ENCODE measurements at places on chromosomes 1 and 21.

DNA sequence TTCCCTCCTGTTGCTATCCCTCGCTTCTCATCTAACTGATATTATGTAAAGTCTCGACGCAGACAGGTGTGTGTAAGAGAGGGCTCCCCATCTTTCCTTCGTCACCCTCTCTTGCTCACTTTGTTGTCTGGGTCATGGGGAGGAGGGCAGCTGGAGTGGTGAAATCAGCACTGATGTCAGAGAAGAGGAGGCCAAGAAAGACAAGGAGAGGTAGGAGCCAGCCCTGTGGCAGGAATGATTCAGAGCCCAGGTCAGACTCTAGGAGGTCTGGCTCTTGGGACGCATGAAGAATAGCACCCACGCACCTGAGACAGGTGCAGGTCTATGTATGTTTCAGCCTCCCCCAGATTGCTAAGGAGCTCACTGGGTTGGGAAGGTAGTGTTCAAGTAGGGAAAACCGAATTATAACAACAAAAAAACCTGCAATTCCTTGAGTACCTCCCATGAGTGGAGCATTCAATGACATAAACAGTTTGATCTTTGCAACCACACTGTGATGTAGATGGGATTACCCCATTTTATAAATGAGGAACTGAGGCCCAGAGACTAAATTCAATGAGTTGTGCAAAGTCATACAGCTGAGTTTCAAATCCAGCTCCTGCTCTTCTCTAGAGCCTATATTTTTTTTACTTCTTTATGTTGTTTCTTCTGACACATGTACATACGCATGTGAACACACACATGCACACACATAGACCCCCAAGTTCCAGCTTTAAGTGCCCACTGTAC lies 10.4 kb downstream of the NUAK2 start:
- DNase-seq: no peak

DNA sequence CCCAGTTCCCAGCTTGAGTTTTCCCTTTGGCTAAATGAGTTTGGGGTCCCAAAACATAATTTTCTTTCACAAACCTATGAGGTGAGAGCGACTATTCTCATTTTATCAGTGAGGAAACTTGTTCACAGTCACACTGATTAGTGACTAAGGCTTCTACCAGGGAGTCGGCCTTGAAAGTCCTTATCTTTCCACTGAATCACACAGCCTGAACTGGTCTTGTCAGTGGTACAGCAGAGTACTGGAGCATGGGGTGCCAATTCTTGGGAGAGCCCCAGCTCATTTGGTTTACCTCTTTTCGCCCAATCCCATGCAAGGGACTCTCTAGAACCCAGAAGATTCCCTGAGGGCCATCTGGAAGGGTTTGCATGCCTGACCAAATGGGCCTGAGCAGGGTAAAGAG lies 16.9 kb downstream of the HSD3B2 start:
- DNase-seq: no peak

GRCh38 chr1:184072376-184072775 lies 20.8 kb downstream of the TSEN15 start:
- no peak for DNase-seq

GRCh38 chr1:42439940-42440339 lies 15.9 kb downstream of the ZMYND12 start:
- DNase-seq: no peak

DNA sequence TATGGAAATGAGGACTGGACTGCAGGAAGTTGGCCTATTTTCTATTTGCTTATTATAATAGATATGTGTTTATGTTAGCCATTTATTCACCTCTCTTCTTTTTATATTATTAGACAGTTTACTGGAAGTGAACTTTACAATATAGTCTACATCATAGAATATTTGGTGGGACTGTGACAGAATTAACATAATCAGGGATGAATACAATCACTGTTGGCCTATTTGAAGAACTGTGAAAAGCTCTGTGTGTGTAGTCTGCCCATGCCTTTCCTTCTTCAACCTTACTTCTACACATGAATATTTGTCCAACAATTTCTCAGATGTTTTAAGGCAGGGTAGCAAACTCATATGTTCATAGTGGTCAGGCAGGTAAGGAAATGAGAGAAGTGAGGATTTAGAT lies 12.4 kb downstream of the MPZ start:
- no peak for DNase-seq

DNA sequence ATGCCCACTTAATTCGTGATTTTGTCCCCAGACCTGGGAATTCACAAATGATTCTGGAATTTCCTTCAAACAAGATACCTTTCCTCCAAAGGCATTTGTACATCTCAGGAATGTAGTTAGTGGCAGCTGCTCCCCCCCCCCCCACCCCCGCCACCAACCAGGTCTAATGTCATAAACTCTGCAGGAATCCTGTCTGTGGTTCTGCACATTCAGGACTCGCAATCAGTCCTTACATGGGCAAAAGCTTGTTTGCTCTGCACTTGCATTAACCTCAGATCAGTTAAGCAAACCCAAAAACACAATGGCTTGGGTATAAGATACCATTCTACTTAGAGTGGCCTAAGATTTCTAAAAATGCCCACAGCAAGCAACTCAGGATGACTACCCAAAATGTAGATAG lies 143.8 kb downstream of the TGFB2 start:
- DNase-seq: no peak

GRCh38 chr1:218299416-218299815 lies 14.3 kb downstream of the RRP15 start:
- DNase-seq: no peak

- no peak for DNase-seq
Observed at GRCh38 chr1:35715568-35716002, 3.1 kb downstream of the C1orf216 start.

DNA sequence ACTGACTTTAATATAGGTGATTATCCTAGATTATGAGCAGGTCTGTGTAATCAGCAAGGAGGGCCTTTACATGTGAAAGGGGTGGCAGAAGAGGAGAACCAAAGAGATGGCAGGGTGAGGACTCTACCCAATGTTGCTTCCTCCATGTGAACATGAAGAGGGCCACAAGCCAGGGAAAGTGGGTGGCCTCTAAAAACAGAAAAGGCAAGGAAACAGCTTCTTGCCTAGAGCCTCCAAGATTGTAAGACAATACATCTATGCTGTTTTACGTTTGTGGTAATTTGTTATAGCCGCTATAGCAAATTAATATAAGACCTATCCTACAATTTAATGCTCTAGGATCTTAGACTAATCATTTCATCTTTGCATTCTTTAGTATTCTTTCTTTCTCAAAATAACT lies 85.5 kb downstream of the PLPP3 start:
- no peak for DNase-seq

DNA sequence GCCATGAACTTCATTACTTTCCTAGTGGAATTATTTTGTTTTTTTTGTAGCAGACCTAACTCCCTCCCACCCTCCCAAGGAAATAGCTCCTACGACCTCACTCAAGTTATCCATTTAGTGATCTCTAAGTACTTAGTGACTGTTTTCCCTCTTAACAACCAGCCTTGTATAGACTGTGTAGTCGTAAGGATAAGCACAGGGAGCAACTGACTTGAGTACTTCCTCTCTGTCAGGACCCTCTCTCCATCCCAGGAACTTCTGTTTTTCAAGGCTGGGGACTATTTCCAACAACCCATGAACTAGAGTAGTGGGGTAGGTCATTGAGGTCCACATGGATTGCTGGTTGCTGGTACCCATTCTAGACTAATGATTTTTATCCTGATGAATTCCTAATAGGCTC lies 1.9 kb downstream of the AGO1 start:
- DNase-seq: no peak

DNA sequence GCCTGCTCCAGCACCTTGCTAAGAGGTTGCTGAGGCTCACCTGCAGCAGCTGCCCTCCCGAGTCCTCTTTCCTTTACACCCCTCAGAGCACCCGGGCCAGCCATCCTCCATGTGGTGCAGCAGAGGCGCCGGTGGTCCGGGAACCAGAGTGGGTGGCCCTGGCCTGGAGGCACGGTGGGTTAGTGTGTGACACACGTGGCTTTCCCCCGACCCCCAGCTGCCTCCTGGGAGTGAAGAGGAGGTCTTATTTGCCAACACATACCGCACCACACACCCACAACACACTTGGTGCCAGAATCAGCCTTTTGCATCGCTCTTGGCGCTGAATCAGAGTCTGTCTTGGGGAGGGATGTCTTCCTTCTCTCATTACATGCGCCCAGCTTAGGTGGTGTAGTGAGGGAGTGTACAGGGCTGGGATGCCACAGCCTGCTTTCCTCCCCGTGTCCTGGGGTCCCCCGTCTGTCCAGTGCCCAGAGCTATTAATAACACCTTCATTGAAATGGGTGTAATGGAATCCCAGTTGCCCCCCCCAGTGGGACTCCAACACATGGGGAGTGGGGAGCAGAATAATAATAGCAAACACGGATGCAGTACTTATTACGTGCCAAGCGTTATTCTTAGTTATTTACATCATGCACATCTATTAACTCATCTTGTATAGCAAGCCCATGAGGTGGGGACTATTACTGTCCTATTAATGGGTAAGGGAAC lies 38.2 kb downstream of the MAPKAPK2 start:
- DNase-seq: no peak

GRCh38 chr21:34061983-34062382 lies 11.4 kb upstream of the MRPS6 start:
- no peak for DNase-seq

DNA sequence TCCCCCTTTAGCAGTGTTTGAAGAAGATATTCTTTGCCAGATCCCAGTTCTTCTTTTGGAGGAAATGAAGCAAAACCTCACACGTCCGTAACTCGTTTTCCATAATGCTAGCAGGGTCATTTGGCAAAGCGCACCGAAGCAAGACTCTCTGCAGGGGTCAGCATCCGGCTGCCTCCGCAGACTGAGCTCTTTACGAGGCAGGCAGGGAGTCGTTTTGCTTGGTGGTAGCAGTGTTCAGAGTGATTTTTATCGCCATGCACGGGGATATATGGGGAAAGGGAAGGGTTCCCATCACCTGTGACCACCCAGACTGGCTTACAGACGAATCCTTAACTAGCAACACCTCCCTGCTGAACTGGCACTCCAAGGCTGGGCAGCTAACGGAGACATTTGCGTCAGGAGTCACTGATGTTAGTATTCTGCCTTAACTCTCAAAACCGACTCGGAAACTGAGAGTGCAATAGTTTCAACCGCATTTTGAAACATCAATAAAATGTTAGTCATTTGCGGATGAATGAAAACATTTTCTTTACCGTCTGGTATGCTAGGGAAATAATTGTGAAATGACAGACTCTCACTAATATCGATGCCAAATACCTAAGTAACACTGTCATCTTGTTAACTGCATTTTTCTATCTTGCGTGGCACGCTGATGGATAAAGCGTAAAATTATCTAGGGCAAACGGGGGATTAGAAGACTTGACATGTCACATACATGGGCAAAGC lies 2.2 kb upstream of the NEGR1 start:
- no peak for DNase-seq

GRCh38 chr1:151616505-151616849 lies 4.6 kb downstream of the SNX27 start:
- DNase-seq: no peak

GRCh38 chr1:6450005-6450450 lies 15.9 kb downstream of the TNFRSF25 start:
- no peak for DNase-seq

DNA sequence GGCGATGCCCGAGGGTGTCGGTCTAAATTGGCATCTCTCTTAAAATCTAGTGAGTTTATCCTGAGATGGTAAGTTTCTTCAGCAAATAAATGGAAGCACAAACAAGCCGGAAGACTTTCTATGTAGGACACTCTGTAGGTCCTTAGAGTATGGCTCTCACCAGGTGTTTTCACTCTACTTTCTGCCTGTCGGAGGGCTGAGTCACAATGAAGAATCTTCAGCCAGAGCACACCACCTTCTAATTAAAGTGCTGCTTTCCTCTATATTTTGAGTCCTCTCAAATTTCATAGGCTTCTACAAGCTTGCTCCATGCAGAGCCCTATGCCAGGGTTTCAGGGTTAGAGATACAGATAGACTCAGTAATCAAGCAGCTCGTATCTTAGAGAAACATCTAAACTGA lies 27.1 kb downstream of the KCNK1 start:
- no peak for DNase-seq

- no peak for DNase-seq
Observed at GRCh38 chr1:160779626-160780397, 16.2 kb upstream of the LY9 start.

DNA sequence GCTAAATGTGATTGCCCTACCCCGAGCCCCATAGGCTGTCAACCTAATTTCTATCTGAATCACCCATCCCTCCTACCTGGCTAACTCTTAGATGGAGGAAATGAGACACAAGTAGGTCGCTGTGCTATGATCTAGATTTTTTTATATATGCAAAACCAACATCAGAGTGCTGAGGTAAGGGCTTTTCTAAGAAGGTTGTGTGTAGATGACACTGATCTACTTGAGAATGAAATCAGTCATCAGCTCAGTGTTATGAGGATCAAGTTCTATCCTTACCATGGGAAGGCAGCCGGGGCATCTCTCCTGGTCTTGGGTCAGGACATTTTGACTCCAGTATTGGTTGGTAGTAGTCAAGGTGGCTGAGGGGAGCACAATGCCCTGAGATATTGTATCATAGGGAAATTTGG lies 23.6 kb downstream of the SLAMF1 start:
- no peak for DNase-seq

GRCh38 chr21:20377250-20377649 lies 621.0 kb upstream of the NCAM2 start:
- no peak for DNase-seq

- no peak for DNase-seq
Observed at GRCh38 chr1:73701826-73702225, 496.1 kb downstream of the LRRIQ3 start.

- DNase-seq: no peak
Observed at GRCh38 chr1:23475134-23475628, 8.8 kb downstream of the ASAP3 start.

- DNase-seq: no peak
Observed at GRCh38 chr1:93148001-93148400, 32.2 kb downstream of the TMED5 start.

DNA sequence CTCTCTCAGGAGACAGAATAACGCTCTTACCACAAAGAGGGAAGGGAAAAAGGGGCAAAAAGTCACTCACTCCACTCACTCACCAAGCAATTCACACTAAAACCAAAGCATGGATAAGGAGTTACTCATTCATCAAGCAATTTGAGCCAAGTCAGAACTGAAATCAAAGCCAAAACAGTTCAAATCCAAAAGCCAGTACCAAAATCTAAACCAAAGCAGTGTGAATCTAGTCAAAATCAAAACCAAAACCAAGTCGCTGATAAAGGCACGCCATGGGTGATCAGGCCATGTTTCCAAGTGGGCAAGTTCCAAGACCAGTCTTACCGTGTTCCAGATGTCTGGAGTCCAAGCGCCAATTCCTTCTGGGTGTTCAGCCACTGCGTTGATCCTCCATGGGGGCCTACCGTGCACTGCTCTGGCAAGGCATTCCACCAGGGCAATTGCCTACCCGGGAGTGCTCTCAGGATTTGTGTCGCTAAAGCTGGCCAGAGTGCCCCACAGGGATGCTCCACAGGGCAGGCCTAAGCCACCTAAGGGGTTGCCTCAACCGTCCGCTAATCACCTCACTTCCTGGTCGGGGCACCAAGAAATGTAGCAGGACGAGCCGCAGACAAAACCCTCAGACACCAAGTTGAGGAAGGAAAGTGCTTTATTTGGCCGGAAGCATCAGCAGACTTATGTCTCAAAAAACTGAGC lies 142.3 kb downstream of the TRIM33 start:
- no peak for DNase-seq

GRCh38 chr1:15706751-15707150 lies 22.6 kb downstream of the PLEKHM2 start:
- DNase-seq: no peak

GRCh38 chr1:32263744-32264143 lies 12.7 kb downstream of the LCK start:
- DNase-seq: no peak

Data from NCI-H1048 (cell line).